ENCODE measurements at places on chromosomes 1 and 21.

DNA sequence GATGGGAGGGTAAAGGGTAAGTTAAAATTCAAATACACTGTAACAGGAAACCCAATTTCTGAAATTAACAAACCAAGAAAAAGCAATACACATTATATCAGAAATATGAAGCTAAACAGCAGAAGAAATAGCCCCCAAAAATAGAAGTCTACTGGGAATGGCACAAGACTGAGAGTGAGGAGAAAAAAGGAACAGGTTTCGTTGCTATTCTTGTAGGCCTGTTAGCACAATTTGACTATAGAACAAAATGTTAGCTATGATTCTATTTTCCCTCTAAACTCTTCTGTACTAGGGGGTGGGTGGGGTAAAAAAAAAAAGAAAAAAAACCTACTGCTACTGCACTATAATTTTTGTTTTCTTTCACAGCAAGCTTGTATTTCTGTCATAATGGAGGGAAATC, 12.5 kb downstream of the RBBP5 start:
- H3K27ac ChIP-seq = no peak overlapping the region
- no peak for DNase-seq
- no peak overlapping the region for H3K4me3 ChIP-seq
- H3K36me3 ChIP-seq = peaks cover 8% of the 10 kb centered on the region

GRCh38 chr1:40829631-40830245, 32.4 kb downstream of the CITED4 start:
- H3K4me1 ChIP-seq = no peaks in the 10 kb centered on the region
- H3K36me3 ChIP-seq = no peaks in the 10 kb centered on the region
- no peak overlapping the region for H3K27ac ChIP-seq
- no peak overlapping the region for H3K4me3 ChIP-seq

DNA sequence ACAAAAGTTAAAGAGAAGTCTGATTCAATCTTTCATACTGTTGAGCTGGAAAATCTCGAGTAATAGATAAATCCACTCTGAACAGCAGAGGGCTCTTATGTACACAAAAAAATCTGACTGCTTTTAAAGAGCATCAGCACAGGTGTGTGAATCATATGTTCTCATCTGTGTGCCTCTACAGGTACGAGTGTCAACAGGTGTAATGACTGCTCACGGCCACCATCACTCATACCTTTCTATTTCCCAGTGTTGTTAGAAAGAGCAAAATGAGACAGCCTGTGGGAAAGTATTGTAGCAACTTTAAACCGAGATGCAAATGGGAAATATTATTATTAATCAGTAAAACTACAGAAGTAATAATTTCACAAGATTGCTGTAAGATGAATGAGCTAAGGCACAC, 49.0 kb upstream of the SCAF4 start:
- H3K4me3 ChIP-seq = no peak overlapping the region
- DNase-seq = peak; percentile 68
- H3K27ac ChIP-seq = no peak overlapping the region
- no peaks in the 10 kb centered on the region for H3K4me1 ChIP-seq
- no peaks in the 10 kb centered on the region for H3K36me3 ChIP-seq

DNA sequence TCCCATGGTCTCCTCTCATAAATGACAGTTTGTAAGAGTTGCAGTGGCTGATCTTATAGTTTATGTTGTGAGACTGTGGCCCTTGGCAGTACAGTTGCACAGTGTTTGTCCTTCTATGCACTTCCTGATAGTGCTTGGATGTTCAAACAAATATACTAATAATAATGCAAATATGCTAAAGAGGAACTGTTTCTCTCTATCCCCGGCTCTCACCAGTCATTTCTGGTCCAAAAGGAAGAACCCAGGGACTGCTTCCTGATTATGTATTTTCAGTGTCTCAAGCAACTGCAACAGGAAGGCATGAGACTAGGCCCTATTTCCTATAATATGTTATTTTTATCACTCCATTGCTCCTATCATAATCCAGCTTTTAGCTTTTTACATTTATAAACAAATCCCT, 17.0 kb upstream of the SUCO start:
- H3K4me1 ChIP-seq = no peaks in the 10 kb centered on the region
- H3K27ac ChIP-seq = no peak overlapping the region
- no peak for DNase-seq
- H3K4me3 ChIP-seq = no peak overlapping the region

DNA sequence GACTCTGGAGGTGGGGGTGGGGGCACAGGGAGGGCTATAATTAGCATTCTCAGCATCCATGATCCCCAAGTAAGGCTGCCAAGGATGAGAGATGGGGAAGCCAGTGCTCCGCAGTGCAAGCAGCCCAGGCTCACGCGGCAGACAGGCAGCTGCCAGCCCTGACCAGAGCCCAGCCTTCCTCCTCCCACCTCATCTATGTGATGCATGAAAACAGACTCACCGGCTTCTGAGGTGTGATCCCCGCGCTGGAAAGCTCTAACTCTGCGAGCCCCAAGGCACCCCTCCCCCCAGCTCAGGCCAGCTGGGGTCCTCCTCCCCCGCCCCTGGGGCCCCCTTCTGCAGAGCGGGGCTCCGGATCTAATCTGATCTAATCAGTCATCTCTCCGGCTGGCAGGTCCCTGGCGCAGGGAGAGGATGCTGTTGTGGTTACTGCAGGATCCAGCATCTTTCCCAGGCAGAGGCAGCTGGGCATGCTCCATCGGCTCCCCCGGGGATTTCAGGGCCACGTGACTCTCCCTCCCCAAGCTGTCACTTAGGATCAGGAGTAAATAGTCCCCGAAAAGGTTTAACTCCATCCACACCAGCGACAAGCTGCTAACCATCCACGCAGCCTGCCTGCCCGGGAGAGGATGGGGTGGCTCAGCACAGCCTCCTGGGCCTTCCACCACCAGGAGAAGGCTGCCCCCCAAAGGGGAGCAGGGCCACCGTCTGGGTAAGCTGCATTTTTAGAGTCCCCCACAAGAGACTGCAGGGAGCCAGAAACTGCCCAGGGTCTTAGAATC, at the start of gene PLEKHA6:
PLEKHA6 (minus strand) TSS at position 456 of the 782 bp plus-strand sequence. CDS start 86,202 bp downstream, outside the sequence.
- no peak within 1 kb of the TSS for H3K4me3 ChIP-seq
- H3K36me3 ChIP-seq = no peaks in the 10 kb centered on the region
- no peak within 1 kb of the TSS for H3K27ac ChIP-seq
- H3K27me3 ChIP-seq = peaks cover 13% of the 10 kb centered on the region
- no peak for DNase-seq

GRCh38 chr1:95116580-95117206, 462 bp upstream of the TLCD4 start:
- peak overlapping the region; percentile 32 for H3K27ac ChIP-seq
- H3K4me3 ChIP-seq = peak overlapping the region; percentile 74
- no peaks in the 10 kb centered on the region for H3K36me3 ChIP-seq
- H3K27me3 ChIP-seq = no peaks in the 10 kb centered on the region
- H3K4me1 ChIP-seq = no peaks in the 10 kb centered on the region
- DNase-seq = peak; percentile 70

DNA sequence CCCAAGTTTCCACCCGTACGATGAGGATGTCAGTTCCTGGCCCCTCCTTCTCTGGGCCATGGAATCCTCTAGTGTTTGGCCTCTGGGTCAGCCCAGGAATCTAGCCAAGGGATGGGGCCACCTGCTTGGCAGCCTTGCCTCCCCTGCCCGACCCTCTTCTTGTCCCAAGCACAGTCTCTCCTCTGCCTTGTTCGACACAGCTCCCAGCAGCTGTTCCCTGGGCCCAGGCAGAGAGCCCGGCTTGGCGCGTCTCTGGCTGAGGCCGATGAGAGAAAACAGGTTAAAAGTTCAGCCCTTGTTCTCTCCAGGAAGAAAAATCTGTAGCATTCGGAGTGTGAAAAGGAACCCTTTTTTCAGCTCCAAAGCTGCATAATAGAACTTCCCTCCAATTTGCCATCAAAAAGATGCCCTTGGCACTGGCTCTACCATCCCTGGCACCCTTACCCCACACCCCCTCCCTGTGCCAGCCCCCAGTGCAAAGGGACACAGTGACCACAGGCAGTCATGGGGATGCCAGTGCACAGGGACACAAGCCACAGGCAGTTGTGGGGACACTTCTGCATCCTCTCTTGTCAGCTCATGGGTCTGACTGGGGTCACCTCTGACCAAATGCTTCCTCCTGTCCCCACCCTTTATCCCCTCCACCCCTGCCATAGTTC, 68.4 kb downstream of the EPHB2 start:
- H3K4me1 ChIP-seq = no peaks in the 10 kb centered on the region
- no peak for DNase-seq
- H3K4me3 ChIP-seq = no peak overlapping the region
- H3K27ac ChIP-seq = no peak overlapping the region
- peaks cover 90% of the 10 kb centered on the region for H3K27me3 ChIP-seq

- no peak within 1 kb of the TSS for H3K27ac ChIP-seq
- H3K4me1 ChIP-seq = no peaks in the 10 kb centered on the region
Observed at GRCh38 chr1:151372058-151372934, at the start of gene SELENBP1. Gene SELENBP1 (minus strand): TSS chr1:151372705. CDS start chr1:151372641, 64 bp downstream.

DNA sequence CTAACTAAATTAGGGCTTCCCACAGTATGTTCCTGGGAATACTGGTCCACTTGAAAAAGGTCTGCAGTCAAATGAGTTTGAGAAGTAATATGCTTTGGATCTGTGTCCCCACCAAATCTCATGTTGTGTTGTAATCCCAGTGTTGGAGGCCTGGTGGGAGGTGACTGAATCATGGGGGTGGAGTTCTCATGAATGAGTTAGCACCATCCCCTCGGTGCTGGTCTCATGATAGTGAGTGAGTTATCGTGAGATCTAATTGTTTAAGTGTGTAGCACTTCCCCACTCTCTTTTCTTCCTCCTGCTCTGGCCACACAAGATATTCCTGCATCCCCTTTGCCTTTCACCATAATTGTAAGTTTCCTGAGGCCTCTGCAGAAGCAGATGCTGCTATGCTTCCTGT, 16.9 kb upstream of the DMRTB1 start:
- H3K4me3 ChIP-seq = no peak overlapping the region
- H3K27me3 ChIP-seq = no peaks in the 10 kb centered on the region
- no peak overlapping the region for H3K27ac ChIP-seq
- no peaks in the 10 kb centered on the region for H3K4me1 ChIP-seq
- DNase-seq = no peak

DNA sequence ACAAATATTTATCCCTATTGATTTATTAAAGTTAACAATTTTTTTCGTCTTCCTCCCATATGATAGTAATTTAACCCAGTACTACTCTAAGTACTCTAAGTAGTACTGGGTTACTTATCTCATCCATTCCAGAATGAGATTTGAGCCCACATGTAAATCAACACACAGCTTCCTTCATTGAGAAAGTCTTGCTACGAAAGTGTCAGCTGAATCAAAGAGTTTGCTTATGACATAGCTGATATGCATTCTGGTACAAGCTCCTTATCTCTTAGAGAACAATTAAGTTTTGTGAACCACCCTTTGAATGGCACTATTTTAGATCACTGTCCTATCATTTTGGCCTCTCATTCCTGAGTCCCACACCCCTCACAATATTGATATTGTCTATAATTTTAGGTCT, 2.4 kb upstream of the SLC44A3 start:
- DNase-seq = no peak
- no peaks in the 10 kb centered on the region for H3K27me3 ChIP-seq
- no peaks in the 10 kb centered on the region for H3K4me1 ChIP-seq
- H3K4me3 ChIP-seq = no peak overlapping the region
- H3K36me3 ChIP-seq = no peaks in the 10 kb centered on the region

GRCh38 chr1:25210728-25211127, 21.6 kb downstream of the SYF2 start:
- no peak overlapping the region for H3K4me3 ChIP-seq
- no peaks in the 10 kb centered on the region for H3K27me3 ChIP-seq
- H3K4me1 ChIP-seq = no peaks in the 10 kb centered on the region
- no peak for DNase-seq

DNA sequence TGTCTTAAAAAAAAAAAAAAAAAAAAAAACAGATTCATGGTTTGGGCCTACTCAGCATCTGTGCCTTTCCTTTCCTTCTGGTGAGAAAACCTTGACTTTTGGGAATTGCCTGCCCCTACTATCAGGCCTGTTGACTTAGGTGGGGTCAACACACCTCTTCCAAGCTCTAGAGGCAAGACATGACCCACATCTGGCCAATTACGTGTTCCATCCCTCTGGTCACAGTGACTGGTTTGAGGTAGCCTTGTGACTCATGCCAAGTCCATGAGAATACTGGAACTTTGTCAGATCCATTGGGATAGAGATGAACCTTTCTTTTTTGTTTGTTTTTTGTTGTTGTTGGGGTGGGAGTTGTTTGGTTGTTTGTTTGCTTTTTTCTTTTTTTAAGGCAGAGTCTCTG, 37.3 kb upstream of the KHDRBS1 start:
- peaks cover 17% of the 10 kb centered on the region for H3K4me1 ChIP-seq
- DNase-seq = no peak
- no peaks in the 10 kb centered on the region for H3K27me3 ChIP-seq
- no peaks in the 10 kb centered on the region for H3K36me3 ChIP-seq
- H3K27ac ChIP-seq = no peak overlapping the region

DNA sequence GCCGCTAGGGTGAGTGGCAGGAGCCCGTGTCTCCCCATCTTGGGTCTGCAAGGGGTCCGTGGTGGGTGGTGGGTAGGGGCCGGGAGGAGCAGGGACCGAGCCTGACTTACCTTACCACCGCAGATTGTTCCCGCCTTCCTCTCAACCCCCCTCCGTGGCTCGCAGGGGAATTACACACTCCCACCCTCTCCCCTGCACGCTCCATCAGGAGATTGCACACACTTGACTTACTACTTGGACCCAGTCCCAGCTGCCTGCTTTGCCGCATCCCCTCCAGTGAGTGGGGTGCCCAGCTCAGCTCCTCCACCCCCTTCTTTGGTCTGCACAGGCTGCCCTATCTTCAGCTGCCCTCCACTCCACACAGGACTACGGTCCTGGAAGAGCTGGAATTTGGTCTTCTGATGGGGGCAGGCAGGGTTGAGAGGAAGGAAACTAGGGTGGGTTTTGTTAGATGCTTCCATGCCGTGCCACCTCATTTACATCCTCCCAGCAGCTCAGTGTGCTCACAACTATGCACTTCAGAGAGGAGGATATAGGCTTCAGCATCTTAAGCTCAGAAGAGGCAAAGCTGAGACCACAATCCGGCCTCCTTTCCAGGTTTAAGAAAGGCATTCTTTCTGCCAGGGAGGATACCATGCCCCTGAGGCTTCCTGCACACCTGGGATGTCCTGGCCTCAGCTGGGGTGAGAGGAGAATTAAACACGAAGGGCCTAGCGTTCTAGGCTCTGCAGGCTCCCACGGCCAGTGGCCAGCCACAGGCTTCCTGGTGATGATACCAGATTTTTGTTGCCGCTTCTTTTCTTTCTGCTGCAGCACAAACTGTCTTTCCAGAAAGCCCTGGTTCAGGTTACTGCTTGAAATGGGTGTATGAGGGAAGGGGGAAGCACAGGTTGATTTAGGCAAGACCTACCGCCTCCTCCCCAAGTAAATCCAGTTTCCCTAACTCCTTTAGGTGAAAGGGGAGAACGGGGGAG, 2.3 kb downstream of the KCNC4 start:
- H3K27me3 ChIP-seq = no peaks in the 10 kb centered on the region
- H3K36me3 ChIP-seq = no peaks in the 10 kb centered on the region
- no peak overlapping the region for H3K27ac ChIP-seq

GRCh38 chr1:16921391-16922185, at the start of gene CROCC:
Gene CROCC (plus strand): TSS chr1:16921931. CDS start chr1:16922019, 88 bp downstream.
- peaks cover 5% of the 10 kb centered on the region for H3K4me1 ChIP-seq
- H3K4me3 ChIP-seq = no peak within 1 kb of the TSS
- no peak for DNase-seq
- no peaks in the 10 kb centered on the region for H3K27me3 ChIP-seq

- DNase-seq = no peak
- H3K4me3 ChIP-seq = no peak overlapping the region
- no peaks in the 10 kb centered on the region for H3K4me1 ChIP-seq
- no peaks in the 10 kb centered on the region for H3K36me3 ChIP-seq
- no peak overlapping the region for H3K27ac ChIP-seq
Observed at GRCh38 chr1:85659174-85659573, 49.1 kb downstream of the ZNHIT6 start.
